Naive B cell (primary cell): ENCODE measurements at places on chromosomes 2 and 18.

- DNase-seq, result no peak
Measured at GRCh38 chr18:21191596-21192307, 50.3 kb upstream of the GREB1L start.

DNA sequence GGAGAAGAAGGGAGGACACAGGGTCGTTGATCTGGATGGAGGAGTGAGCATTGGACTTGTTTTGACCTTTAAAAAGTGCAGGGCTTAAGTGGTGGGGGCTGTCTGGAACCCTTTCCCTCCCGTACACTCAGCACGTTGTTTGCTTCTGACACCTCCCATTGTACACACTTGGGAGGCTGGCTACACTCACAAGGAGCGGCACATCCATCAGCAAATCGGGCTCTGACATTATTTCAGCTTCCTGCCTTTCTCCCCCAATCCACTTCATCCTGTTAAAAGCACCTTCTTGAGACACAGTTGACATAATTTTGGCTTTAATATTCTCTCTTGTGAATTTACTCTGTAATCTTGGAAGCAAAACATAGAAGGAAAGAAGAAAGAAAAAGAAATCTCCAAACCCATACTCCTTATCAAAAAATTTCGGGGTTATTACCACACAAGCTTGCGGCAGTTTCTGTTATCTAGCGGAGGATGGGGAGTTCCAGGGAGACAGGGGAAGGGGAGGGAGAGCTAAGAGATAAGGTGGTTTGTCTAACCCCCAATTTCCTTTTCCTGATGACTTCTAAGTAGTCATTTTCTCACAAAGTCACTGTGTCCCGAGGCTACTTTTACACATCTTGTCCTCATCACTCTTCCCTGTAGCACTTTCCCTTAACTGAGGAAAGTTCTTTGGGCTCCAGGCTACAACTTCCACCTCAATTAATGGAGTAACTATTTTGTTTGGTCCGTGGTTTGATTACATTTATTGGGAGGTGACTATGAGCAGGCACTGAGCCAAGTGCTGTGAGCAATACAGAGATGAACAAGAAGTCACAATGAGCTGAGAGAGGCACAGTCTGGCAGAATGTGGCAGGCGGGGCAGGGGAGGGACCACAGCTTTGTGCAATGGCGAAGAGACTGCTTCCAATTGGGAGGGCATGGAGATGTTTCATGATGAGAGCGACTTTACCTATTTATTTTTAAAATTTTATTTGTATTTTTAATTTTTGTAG is 240.1 kb upstream of the MEX3C start:
- DNase-seq, result no peak

GRCh38 chr2:49812730-49813129 is 658.4 kb upstream of the FSHR start:
- no peak for DNase-seq

- no peak for DNase-seq
Measured at GRCh38 chr2:223969315-223969714, 12.1 kb downstream of the MRPL44 start.

- no peak for DNase-seq
Measured at GRCh38 chr2:37790019-37790418, 118.6 kb upstream of the CDC42EP3 start.

- no peak for DNase-seq
Measured at GRCh38 chr18:55856229-55856628, 268.2 kb upstream of the TCF4 start.

GRCh38 chr2:133486771-133487191 is 81.5 kb downstream of the NCKAP5 start:
- DNase-seq, result no peak

DNA sequence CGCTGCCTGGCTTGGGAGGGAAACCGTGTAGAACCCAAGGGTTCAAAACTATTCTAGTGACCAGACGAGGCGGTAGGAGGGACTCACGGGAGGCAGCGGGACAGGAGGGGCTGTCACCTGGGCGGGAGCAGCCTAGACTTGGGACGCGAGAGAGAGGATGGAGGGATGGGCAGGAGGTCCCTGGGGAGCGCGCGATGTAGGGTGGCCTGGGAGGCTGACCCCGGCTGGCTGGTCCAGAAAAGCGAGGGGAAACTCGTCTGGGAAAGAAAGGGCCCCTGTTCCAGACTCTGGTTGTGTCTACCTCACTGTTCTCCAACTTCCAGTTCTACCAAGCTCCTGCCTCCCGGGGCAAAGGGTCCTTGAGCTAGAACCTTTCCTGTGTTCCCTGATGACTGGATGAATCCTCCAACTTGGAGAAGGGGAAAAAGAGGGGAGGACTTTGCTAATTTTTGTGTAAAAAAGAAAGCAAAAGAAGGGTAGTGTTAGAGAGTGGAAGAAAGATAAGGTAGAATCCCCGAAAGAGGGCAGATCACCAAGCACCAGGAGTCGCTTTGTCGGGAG is 1.4 kb downstream of the DOK6 start:
- DNase-seq, result no peak

DNA sequence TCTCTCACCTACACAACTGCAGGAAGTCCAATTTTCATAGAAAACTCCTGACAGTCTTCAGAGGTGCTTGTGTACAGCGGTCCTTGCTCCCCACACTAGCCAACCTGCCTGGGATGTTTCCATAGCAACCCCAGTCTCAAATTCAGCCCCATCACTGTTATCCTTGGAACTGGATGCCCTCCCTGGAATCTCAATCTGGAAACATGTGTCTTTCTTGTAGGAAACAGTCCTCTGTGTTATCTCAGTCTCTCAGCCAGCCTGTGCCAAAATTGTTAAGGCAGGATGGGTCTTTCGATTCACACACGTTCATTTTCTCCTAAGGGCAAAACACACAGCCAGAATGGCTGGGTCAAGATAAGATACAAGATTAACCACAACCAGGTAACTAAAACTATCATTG is 295.5 kb upstream of the RND3 start:
- no peak for DNase-seq

DNA sequence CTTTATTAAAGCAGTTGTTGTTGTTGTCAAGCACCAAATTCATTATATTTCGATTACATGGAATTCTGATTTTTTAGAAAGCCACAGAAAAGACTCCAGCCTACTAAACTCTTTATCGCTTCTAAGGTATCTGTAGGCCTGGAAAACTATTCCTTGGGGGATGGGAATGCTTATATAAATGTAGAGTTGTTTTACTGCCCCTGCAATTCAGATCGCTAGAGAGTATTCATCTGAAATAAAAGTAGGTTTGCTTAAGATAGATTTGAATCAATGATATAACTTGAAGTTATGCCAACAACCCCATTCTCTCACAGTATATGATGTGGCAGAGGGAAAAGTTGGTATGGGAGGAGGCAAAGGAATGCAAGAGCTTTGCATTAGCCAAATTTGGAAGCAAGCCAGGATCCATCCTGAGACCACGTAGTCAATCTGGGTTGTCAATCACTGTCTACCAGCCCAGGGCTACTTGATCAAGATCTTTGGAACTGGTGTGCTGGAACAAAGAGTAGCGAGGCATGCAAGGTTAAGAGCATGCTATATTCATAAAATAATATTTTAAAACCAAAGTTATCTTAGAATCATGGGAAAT is 95.9 kb downstream of the LYPD6B start:
- no peak for DNase-seq

GRCh38 chr2:217905395-217905794 is 97.4 kb downstream of the TNS1 start:
- DNase-seq, result no peak

GRCh38 chr2:152620985-152621384 is 96.3 kb downstream of the PRPF40A start:
- DNase-seq, result no peak

DNA sequence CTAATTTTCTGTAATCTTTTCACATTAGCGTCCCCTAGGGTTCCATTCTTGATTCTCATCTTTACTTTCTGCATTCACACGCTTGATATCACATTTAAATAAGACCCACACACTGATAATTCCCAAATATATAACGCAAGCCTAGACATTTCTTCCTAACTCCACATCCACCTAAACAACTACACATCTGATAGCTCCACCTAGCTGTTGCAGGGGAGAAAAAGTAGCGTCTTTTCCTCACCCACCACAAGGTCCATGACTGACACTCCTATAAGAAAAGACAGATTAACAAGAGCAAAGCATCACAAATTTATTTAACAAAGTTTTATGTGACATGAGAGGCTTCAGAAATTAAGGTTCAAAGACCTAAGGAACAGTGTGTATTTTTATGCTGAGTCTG is 862.2 kb upstream of the DDX18 start:
- no peak for DNase-seq

GRCh38 chr18:66534110-66534509 is 69.8 kb downstream of the CDH19 start:
- no peak for DNase-seq

DNA sequence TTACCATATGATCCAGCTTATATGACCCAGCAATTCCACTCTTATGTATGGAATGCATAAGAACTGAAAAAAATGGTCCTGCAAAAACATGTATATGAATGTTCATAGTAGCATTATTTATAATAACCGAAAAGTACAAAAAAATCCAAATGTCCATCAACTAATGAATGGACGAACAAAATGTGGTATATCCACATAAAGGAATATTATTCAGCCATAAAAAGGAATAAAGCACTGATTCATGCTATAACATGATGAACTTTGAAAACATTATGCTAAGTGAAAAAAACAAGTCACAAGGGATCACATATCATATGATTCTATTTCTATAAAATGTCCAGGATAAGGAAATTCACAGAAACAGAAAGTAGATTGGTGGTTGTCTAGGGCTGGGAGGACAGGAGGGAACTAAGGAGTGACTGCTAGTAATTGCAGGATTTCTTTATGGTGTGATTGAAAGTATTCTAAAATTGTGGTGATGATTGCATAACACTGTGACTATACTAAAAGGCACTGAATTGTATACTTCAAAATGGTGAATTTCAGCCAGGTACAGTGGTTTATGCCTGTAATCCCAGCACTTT is 10.0 kb upstream of the DIS3L2 start:
- no peak for DNase-seq

DNA sequence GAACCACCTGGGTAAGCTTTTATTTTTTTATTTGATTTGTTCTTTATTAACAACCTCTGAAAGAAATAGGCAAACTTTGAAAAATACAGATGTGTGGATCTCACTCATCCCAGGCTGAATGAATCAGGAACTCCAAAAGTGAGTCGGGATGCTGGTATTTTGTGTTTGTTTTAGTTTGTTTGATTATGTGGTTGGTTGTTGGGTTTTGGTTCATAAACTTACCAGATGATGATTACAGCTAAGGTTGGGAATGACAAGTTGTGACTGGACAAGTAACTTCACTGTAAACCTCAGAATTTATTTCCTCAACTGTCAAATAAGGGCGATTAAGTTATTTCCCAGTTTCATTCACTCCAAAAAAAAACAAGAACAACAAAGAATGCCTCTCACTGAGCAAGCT is 80.5 kb upstream of the KIF5C start:
- DNase-seq, result no peak

DNA sequence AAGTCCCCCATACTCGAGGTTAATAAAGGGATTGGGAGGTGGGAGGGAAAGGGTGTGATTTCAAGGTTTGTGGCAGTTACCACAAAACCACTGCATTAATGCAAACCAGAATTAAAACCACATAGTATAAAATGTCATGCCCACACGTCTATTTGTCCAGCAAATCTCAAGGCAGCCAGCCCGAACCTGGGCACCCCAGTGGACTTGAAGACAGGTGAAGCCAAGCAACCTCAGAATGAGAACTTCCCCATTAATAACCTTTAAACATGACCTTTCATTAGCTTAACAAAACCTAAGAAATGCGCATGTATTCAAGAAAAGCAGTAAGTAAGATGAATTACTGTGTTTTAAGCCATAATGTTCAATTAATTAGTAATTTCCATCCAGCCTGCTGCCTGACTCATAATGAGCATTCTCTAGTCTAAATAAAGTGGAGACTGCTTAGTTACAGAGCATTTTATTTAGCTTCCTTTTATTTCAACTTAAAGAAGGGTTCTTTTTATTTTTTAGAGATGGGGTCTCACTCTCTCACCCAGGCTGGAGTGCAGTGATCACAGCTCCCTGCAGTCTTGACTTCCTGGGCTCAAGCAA is 229.6 kb downstream of the FAM210A start:
- no peak for DNase-seq

DNA sequence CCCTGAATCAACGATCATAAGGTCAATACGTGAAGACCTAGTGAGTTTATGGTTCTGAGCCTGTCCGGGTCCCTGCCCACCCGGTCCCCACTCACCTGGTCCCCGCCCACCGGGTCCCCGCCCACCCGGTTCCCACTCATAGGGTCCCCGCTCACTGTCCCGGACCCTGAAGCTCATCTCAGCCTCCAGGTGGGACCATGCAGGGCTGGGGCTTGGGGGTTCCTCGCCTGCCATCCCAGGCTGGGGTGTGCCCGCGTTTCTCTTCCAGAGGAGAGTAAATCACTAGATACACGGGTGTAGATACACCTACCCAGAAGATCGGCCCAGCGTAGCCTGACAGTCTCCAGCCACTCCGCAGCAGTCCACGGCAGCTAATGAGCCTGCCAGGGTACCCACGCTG is 131.5 kb downstream of the MBP start:
- DNase-seq, result no peak

GRCh38 chr2:9556121-9556743 is 602 bp upstream of the ADAM17 start:
- no peak for DNase-seq

DNA sequence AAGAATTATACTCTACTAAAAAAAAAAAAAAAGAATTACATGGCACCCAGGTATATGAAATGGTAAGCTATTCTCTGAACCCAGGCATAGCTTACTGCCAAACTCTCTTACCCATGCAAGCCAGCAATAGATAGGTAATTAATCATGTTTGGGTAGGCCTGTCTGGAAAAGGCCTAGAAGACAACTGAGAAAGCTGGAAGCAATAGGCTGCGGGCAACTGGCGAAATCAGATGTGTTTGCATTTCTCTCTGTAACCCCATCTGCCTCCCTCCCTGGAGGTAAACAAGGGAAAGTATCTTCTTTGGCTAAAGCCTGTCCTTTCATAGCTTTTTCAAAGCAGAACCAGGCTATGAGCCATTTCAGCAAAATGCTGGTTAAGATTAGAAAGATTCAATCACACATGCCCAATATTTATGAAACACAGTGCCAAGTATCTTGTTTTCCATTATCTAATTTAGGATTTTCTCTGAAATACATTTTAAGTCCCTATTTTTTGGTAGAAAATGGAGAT is 934.8 kb upstream of the DDX18 start:
- DNase-seq, result no peak

- DNase-seq, result no peak
Measured at GRCh38 chr2:239459056-239459455, 58.2 kb upstream of the HDAC4 start.

DNA sequence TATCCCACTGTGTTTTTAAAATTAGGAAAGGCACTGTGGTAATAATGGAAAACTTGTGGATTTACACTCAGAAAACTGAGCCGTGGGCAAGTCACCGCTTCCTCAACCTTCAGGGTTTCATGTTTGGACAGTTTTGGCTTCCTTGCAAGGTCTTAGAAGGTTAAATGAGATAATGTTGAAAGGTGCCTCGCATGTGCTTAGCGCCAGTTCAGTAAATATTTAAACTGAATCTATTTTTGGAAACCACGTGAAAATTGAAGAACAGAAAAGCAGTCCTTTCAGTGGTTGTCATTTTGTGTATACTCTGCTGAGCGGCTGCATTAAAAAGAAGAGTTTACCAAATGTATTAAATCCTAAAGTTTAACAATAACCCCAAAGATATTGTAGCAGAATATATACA is 15.2 kb upstream of the AGAP1 start:
- no peak for DNase-seq

- DNase-seq, result no peak
Measured at GRCh38 chr2:129798626-129799025, 180.8 kb upstream of the RAB6C start.

- no peak for DNase-seq
Measured at GRCh38 chr2:112830682-112831512, 5.7 kb downstream of the IL1B start.
